Suprapubic skin (tissue), 4 donors: ENCODE measurements at places on chromosomes 4 and X. TPM values are rescaled to one million over a fixed set of nuclear protein-coding genes. Genes with fewer than 3 reads are reported as not detected.
A peak's percentile ranks its signal among the peaks of the same experiment; 100 is the strongest.

GRCh38 chrX:44997888-44998287 lies 124.9 kb downstream of the KDM6A start:
- no peak overlapping the region for H3K4me3 ChIP-seq
- H3K27me3 ChIP-seq = no peaks in the 10 kb centered on the region
- H3K4me1 ChIP-seq = peaks cover 18% of the 10 kb centered on the region
- no peaks in the 10 kb centered on the region for H3K36me3 ChIP-seq
- DNase-seq = no peak
- H3K27ac ChIP-seq = no peak overlapping the region

DNA sequence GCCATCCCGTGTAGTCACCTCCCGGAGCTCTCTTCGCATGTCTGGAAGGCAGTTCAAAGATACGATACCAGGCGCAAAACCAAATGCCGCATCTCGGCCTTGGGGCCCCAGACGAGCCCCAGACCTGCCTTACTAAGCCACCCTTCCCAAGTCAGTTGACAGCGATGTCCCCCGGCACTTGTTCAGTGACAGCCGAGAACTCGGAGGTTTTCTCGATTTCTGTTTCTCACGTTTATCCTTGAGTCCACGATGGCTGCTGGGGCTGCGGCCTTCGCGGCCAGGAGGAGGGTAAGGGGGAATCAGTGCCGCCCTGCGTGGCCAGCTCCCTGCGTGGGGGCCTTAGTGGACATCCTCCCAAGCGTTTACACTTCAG lies 7.3 kb downstream of the MAEA start:
- no peak overlapping the region for H3K4me3 ChIP-seq
- H3K4me1 ChIP-seq = peaks cover 51% of the 10 kb centered on the region
- H3K27ac ChIP-seq = no peak overlapping the region
- DNase-seq = no peak
- peaks cover 30% of the 10 kb centered on the region for H3K36me3 ChIP-seq

DNA sequence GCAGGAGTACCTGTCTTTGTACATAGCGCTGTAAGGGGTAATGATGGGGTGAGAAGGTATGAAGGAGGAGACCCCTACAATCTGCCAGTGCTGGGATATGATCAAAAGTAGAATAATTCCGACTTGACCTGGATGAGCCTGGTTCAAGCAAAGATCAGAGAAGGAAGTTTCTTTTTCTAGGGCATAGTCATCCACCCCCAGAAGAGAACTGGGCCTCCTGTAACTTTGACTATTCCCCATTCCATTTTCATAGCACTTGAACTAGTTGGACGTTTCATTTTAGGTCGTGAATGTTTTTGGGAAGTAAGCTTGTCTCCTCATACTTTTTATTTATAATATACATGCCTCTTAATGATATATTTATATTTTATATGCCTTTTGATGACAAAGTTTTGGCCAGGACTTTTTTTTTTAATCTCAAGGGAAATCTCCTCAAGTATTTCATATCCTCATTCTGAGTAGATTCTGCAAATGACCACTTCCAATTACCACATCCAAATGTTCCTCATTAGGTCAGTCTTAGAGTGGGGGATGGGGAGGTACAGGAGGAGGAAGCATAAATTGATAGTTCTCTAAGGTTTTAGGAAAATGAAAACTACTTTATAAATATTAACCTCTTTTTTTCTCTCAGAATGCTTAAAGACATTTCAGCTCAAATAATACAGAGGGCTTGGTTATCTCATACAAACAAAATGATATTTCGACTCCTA lies 3.5 kb downstream of the CXorf58 start:
- no peak for DNase-seq
- H3K4me1 ChIP-seq = peaks cover 4% of the 10 kb centered on the region
- H3K27me3 ChIP-seq = no peaks in the 10 kb centered on the region
- H3K36me3 ChIP-seq = no peaks in the 10 kb centered on the region

GRCh38 chr4:8285143-8285975 lies 15.8 kb downstream of the HTRA3 start:
- peak; percentile 28 for DNase-seq
- H3K4me1 ChIP-seq = peaks cover 8% of the 10 kb centered on the region
- H3K27ac ChIP-seq = no peak overlapping the region
- no peak overlapping the region for H3K4me3 ChIP-seq
- no peaks in the 10 kb centered on the region for H3K36me3 ChIP-seq
- no peaks in the 10 kb centered on the region for H3K27me3 ChIP-seq

DNA sequence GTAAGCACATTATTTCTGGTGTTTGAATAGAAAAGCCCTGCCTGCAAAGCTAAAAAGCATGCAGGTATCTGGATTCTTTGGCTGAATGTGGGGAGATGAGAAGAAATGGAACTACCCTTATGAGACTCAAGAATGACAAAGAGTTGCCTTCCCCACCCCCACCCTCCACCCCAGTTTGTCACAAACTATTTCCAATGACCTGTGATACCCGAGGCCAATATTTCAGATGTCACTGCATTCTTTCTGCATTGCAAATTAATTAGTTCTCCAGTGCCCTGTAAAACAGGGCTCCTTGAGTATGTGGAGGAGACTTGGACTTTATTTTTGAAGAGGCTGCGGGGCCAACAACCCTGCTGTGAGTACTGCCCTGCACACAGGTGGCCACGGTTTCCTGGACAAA lies 116.4 kb downstream of the ZNF827 start:
- H3K4me1 ChIP-seq = peaks cover 3% of the 10 kb centered on the region
- H3K27ac ChIP-seq = no peak overlapping the region
- no peak overlapping the region for H3K4me3 ChIP-seq
- H3K27me3 ChIP-seq = no peaks in the 10 kb centered on the region

DNA sequence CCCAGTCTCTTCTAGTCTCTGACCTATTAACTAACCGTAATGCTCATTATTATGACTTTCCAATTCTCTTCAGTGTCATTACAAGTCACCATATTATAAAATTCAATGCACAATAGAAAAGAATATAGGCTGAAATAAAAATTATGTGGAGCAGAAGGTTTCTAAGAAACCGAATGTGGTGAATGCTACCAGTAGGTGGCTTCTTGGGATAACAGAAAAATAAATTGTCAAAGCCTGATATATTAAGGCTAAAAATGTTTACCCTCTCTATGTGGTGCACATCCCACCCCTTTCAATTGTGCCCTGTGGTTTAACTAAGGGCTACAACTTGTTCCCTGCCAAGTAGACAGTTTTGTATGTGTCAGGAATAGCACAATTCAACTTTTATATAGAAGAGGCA lies 624.6 kb upstream of the TECRL start:
- H3K27me3 ChIP-seq = no peaks in the 10 kb centered on the region
- no peak for DNase-seq
- H3K4me1 ChIP-seq = no peaks in the 10 kb centered on the region
- H3K4me3 ChIP-seq = no peak overlapping the region
- H3K27ac ChIP-seq = no peak overlapping the region
- no peaks in the 10 kb centered on the region for H3K36me3 ChIP-seq

DNA sequence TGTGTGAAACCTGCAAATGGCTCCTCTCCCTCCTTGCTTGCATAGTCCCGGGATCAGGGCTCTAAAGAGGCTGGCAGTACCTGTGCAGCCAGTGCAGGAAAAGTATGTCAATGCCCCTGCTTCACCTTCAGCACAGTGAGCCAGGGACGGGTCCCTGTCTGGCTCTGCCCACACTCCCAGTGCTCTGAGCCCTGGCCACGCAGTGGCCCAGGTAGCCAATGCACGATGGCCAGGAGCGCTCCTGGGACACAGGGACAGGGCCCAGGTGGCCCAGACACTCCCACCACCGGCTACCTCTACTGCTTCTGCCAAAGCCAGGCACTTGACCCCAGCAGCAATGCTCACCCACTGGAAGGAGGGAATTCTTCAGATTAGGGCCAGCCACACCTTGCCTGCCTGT lies 68.0 kb upstream of the MAGEA10 start:
- no peaks in the 10 kb centered on the region for H3K27me3 ChIP-seq
- H3K36me3 ChIP-seq = no peaks in the 10 kb centered on the region
- H3K4me3 ChIP-seq = no peak overlapping the region
- no peak overlapping the region for H3K27ac ChIP-seq
- no peaks in the 10 kb centered on the region for H3K4me1 ChIP-seq
- DNase-seq = no peak

DNA sequence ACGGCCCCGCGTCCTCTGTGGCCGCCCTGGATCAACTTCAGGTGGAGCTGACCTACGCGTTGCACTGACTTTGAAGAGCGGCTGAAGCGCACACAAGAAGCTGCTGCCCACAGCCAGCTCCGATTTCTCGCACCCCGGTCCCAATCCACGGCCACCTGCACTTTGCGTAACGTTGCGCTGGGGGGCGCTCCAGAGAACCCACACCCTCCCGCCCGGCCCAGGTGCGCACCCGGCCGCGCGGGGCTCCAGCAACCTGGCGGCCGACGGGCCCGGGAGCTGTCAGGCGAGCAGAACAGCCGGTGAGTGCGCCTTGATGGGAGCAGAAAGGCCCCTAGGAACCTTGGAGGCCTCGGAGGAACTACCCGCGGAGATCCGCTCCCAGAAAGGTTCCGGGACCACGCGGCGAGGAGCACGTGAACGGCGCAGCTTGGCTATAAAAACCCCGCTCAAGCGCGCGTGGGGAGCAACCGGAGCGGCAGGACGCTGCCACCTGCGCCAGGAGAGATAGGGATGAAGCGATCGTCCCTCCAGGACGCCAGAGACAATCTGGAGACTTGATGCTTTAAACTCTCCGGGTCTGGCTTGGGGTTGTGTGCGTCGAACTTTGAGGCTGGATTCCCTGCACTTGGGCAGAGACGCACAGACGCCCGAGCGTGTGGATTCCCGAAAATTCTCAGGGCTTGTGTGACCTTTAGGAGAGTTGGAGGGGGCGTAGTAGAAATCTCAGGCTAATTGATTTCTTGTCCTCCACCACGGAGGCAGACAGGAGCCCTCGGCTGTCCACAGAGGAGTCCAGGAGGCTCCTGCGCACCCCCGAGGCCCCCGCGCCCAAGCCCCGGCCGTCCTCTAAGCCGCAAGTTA lies 591 bp upstream of the NWD2 start:
- H3K36me3 ChIP-seq = no peaks in the 10 kb centered on the region
- no peak for DNase-seq
- no peak overlapping the region for H3K27ac ChIP-seq
- peak overlapping the region; percentile 27 for H3K4me3 ChIP-seq
- peaks cover 61% of the 10 kb centered on the region for H3K27me3 ChIP-seq

DNA sequence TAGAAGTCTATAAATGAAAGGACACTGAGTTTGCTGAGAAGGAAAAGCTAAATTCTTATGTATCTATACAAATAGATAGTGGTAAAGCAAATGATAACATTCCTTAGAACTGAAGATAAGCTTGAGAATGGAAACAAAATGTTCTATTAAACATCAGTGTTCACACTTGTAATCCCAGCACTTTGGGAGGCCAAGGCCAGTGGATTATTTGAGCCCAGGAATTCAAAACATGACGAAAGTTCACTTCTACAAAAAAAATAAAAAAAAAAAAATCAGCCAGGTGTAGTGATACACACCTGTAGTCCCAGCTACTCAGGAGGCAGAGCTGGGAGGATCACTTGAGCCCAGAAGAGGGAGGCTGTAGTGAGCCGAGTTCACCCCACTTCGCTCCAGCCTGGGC lies 199.8 kb downstream of the COMMD8 start:
- no peaks in the 10 kb centered on the region for H3K36me3 ChIP-seq
- H3K4me1 ChIP-seq = no peaks in the 10 kb centered on the region
- no peak overlapping the region for H3K27ac ChIP-seq
- DNase-seq = no peak
- no peak overlapping the region for H3K4me3 ChIP-seq

GRCh38 chrX:135393051-135393450 lies 28.7 kb upstream of the SMIM10L2A start:
- H3K27ac ChIP-seq = no peak overlapping the region
- H3K36me3 ChIP-seq = no peaks in the 10 kb centered on the region
- no peaks in the 10 kb centered on the region for H3K4me1 ChIP-seq
- DNase-seq = no peak

DNA sequence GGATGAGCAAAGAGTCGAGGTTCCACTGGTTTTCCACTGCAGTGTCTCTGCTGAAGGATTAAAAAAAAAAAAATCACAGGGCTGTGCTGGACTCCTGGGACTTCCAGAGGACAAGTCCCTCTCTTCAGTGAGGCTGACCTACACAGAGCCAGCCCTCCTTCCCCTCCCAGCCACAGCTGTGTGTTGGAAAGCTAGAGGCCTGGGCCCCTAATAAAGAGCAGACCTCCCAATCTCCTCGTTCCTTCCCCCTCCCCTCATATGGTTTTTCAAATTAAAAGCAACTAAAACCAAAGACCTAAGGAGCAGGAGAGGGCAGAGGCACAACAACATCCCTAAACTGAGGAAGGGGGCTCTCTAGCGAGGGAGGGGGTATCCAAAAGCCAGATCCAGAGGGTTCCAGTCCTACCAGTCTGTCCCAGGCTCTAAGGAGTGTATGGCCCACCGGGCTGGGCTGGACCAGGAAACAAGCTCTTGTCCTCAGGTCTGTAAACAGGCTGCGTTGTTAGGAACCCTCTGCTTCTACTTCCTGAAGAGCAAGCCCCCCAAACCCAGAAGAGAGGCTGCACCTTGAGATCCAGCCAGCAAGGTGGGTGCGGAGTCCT lies 4.0 kb upstream of the PDGFRA start:
- H3K27me3 ChIP-seq = peaks cover 76% of the 10 kb centered on the region
- DNase-seq = no peak
- H3K4me1 ChIP-seq = peaks cover 52% of the 10 kb centered on the region
- H3K4me3 ChIP-seq = peak overlapping the region; percentile 54
- H3K27ac ChIP-seq = peak overlapping the region; percentile 70

DNA sequence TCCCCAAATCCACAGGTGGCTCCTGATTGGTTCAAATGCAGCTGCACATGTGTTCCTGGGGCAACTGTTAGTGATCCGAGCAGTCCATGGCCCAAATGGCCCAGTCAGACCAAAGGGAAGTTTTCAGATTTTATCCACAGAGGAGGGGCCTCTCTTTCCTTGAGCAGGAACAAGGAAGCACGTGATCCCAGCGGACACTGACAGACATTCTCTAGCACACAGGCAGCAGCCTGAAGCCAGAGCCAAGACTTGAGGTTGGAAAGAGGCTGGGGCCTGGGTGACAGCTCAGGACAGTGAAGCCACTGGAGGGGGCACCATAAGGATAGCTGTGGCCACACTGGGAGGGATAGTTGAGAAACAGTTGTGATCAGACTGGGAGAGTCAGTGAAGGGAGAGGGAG lies 3.5 kb upstream of the ZFP92 start:
- no peak overlapping the region for H3K27ac ChIP-seq
- no peaks in the 10 kb centered on the region for H3K36me3 ChIP-seq
- DNase-seq = no peak
- peaks cover 18% of the 10 kb centered on the region for H3K4me1 ChIP-seq

RTL3 gene
- not detected for total RNA-seq

ZFP92 gene
- 0.38 TPM for total RNA-seq

UTP3 gene
- 21.7 TPM for total RNA-seq
